ENCODE measurements at places on chromosomes 6 and 20.

DNA sequence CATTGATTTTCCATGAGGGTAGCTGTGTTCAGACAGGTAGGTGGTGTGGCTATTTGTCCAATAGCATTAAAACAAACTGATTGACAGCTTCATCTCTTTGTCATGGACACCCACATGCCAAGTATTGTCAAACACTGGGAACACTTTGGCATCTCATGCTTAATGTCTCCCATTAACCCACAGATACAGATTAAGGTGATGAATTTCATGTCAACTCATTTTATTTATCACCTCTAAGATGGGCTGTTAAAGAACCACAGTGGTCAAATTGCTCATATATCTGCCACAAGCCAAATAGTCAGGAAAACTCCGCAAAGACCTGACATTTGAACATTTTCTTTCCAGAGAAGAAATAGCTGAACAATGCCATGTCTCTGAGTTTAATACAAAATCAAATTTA is 139.1 kb upstream of the SPTLC3 start:
- DNase-seq: no peak

- DNase-seq: peak; percentile 46
Measured at GRCh38 chr6:5619249-5619648, 357.9 kb downstream of the FARS2 start.

DNA sequence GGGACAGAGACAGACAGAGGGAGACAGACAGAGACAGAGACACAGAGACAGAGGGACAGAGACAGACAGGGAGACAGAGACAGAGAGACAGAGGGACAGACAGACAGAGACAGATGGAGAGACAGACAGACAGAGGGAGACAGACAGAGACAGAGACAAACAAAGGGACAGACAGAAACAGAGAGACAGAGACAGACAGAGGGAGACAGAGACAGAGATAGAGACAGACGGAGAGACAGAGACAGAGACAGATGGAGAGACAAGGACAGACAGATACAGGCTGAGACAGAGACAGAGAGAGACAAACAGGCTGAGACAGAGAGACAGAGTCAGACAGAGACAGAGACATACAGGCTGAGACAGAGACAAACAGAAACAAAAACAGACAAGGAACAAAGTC is 39.4 kb upstream of the PHACTR3 start:
- DNase-seq: no peak

- no peak for DNase-seq
Measured at GRCh38 chr6:151339369-151339768, 52.0 kb downstream of the ZBTB2 start.

- DNase-seq: peak; percentile 34
Measured at GRCh38 chr6:36769676-36770499, 69.4 kb downstream of the CPNE5 start.

GRCh38 chr6:158559338-158559894 is 475 bp upstream of the TMEM181 start:
- no peak for DNase-seq

All from CD4-positive, alpha-beta T cell treated with Interleukin-12 subunit alpha and Interleukin-12 subunit beta, for 1 hour (primary cell).